ENCODE measurements at places on chromosomes 13 and 19.

- no peak for DNase-seq
Observed at GRCh38 chr19:17488593-17489391, 18.5 kb downstream of the SLC27A1 start.

GRCh38 chr19:3140667-3141038, 4.8 kb downstream of the GNA15 start:
- no peak for DNase-seq

DNA sequence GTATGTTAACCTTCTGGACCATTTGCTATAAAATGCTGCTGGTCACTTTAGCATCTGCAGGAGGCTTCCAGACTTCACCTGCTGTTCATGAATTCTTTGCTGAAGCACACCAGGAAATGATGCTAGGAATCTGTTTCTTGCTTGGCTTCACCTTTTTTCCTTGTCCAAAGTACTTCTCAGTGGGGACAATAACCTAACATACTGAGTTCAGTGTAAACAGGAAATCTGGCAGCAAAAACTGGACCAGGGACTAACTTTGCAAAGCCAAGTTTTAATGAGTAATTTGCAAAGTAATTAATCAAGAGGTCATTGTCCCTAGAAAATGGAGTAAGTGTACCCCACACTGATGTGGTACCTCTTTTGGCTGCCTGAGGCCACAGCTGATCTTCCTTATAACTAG, 128.4 kb downstream of the RXFP2 start:
- no peak for DNase-seq

GRCh38 chr19:57212109-57212508, 18.7 kb upstream of the AURKC start:
- DNase-seq, result no peak

- DNase-seq, result no peak
Observed at GRCh38 chr13:101736566-101736965, 284.1 kb downstream of the ITGBL1 start.

DNA sequence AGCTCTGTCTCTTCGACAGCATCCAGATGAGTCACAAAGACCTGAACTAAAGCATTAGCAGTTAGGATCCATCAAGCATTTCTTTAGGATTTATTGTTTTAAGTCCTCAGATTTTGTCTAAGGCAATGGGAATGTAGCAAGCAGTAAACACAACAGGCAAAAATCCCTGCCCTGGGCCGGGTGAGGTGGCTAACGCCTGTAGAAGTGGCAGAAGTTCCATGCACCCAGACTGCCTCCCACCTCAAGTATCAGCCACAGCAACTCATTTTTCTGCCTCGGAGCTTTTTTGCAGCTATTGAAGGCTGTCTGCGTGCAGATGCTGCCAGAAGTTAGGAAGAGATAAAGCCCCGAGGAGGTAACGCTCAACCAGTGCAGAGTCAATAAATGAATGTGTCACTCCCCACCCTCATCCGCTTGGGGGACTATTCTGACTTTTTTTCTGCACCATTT, 47.1 kb upstream of the MRI1 start:
- no peak for DNase-seq

GRCh38 chr13:23399347-23399746, 34.2 kb downstream of the SACS start:
- DNase-seq, result no peak

DNA sequence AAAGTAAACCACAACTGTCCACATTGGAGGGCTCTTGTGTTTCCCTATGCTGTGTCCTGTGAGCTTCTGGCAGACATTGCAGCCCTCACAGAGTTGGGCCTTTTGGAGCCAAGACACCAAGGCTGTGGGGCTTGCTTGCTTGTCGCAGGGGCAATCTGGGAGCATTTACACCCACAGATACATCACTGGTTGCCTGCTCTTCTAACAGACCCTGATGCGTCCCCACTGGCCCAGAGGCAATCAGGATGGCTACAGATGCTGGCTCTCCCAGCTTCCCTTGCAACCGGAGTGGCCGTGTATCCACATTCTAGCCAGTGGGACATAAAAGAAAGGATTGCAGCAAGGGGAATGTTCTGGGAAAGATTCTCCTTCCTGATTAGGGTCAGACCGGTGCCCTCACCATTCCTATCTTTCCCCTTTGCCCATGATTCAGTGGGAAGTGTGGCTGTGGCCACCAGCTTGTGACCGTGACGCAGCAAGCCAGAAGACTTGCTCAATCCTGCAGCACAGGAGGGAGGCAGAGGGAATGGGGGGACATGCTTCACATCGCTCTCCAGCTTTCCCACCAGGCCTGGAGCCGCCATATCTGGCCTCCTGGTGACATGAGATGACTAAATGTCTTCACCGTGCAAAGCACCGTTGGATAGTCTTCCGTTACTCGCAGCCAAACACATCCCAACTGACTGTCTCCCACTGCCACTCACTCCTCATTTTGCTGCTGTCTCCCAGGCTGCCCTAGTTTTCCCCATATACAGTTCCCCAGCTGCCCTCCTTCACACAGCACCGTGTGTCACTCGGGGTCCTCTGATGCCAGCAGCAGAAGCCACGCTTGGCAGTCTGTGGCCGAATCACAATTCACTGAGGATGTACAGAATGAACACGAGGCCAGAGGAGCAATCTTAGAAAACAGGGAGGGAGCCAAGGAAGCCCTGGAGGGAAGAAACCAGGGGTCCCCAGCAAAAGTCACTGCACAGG, 151.0 kb downstream of the DPF1 start:
- peak; percentile 17 for DNase-seq

DNA sequence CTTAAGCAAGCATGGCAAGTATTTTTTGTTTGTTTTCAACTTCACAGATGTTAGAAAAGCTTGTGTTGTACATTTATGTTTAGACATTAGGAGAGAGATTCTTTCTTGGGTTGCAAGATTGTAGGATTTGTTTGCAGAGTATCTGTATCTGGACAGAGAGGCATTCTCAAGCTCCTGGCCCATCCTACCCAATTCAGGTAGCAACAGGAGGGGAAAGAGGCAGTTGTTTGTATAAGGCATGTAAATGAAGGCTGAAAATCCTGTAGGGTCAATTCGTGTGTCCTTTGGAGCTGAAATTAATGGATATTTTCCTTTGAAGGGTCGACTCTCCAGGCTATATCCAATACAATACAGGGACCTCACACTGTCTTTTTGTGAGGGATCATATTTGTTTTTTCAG, 147.3 kb downstream of the KCNRG start:
- no peak for DNase-seq

GRCh38 chr13:97239943-97240787, 18.0 kb downstream of the MBNL2 start:
- no peak for DNase-seq

GRCh38 chr19:4144666-4145249, 8.7 kb upstream of the CREB3L3 start:
- DNase-seq, result no peak

GRCh38 chr19:33310606-33311325, 8.4 kb upstream of the CEBPA start:
- no peak for DNase-seq

- DNase-seq, result no peak
Observed at GRCh38 chr13:98176777-98177608, at the start of gene RNF113B. Gene RNF113B, minus strand, starts transcription at chr13:98177269. Its CDS starts 33 bp downstream, at chr13:98177236.

- no peak for DNase-seq
Observed at GRCh38 chr19:55273978-55274707, 5.8 kb downstream of the HSPBP1 start.

DNA sequence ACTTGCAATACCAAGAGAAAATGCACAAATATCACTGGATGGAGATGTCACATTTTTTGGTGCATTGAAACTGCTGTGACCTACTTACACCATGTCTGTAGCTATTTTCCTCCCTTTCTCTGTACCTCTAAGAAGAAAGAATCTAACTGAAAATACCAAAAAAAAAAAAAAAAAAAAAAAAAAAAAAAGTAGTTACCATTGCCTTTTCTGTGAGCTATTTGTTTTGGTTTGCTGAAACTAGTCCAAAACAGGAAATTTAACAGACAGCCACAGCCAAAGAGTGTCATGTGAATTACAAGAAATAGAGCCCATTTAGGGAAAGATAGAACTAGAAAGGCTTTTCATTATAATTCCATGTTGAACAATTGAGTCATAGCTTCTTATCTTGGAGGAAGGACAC, 37.3 kb downstream of the TNFSF13B start:
- no peak for DNase-seq

DNA sequence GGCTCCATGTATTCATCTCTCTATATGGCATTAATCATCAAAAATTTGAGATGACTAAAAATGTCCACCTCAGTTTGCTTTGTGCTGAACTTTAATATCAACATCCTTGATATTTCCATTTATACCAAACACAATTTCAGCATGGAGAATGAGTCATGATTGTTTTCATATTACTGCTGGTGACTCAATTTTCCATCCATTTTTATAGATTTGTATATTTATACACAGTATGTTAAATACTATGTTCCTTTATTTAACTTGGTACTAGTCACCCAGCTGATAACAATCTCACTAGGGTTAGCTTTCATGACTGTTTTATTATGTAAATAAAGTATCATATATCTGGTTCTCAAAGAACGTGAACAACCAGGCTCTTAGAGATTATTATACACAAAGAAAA, 1255.1 kb downstream of the SLITRK1 start:
- peak; percentile 51 for DNase-seq

- peak; percentile 66 for DNase-seq
Observed at GRCh38 chr13:95834134-95834765, 157.3 kb downstream of the DNAJC3 start.

GRCh38 chr13:78881054-78881453, 222.1 kb upstream of the OBI1 start:
- DNase-seq, result no peak

DNA sequence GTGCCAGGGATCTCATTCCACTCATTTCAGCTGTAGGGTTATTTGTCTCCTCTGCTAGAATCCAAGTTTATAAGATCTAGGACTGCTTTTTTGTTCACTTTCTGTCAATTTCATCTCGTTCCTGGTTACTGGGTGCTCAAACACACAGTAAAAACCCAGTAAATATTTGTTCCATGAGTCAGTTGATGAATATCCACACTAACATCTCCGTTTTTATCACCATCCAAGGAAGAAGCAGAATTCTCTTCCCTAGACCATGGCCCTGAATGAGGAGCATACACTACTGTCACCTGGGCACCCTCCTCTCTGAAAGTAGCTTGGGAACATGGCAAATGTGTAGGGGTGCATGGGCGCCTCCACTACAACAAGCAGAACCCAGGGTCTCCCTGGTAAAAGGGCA, 390.8 kb downstream of the FOXO1 start:
- DNase-seq, result no peak

- peak; percentile 48 for DNase-seq
Observed at GRCh38 chr13:23608701-23609413, 38.6 kb downstream of the TNFRSF19 start.

GRCh38 chr19:45502111-45502510, 3.9 kb downstream of the PPM1N start:
- DNase-seq, result no peak

DNA sequence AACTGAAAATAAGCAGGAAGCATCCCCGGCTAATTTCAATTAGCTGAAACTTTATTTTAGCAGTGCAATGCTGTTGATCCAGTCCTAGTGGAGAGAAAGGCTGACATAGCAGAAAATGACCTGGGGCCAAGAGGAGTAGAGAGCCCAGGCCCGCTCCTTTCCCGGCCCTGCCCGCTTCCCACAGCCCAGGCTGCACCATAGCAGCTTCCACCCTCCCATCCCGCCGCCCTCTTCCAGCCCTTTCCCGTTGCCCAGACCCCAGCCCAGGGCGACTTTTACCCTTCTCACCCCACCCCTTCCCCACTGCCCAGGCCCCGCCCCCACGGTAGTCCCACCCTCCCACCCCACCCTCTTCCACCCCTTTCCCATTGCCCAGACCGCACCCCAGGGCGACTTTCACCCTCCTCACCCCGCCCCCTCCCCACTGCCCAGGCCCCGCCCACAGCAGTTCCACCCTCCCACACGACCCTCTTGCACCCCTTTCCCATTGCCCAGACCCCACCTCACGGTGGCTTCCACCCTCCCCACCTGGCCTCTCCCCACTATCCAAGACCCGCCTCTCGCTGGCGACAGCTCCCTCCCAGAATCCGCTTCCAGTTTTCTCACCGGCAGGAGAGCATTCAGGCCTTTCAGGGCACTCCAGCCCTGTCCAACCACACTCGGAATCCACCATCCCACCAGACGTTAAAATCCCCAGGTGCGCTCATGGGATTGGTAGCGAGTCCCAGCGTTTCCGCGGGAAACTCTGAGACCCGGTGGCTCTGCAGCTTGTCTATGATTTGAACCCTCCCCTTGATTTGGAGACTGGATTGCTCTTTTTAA, 8.3 kb downstream of the ZNF160 start:
- no peak for DNase-seq

GRCh38 chr19:23460656-23461055, 65.4 kb upstream of the ZNF91 start:
- no peak for DNase-seq

- no peak for DNase-seq
Observed at GRCh38 chr13:51913421-51914136, 51.8 kb downstream of the CCDC70 start.

DNA sequence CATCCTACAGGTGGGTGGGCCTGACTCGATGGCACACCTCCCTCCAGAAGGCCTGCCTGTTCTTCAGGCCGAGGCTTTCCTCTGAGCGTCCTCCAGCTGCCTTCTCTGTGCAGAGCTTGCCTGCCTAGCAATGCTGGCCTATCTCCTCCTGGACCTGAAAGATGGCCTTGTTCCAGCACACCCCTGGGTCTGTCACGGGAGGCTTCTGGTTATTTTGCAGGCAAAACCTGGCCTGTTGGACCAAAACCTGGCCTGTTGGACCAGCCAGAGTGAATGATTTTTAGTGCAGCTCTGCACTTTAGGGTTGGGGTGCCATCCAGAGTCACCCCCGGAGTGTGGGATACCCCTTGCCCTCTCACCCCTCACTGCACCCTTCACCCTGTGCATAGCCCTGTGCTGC, 128.4 kb downstream of the KATNAL1 start:
- no peak for DNase-seq

GRCh38 chr13:28326056-28326455, 168.9 kb downstream of the FLT1 start:
- no peak for DNase-seq

DNA sequence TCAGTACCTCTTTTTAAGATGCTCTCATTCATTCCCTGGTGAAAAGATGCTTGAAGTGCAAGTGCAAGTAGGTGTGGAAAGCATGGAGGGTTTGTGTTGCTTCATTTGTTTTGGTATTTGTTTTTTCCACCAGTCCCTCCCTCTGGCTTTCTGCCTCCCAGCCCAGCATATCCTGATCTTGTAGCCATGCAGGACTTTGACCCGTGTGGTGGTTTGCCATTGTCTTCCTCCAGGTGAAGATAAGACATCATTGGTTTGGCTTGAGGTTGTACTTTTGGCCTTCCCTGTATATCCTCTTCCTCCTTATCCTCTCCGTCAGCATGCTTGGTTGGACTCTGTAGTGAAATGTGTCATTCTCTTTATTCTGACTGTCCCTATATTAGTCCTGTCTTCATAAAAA, 9.1 kb downstream of the SPINT2 start:
- no peak for DNase-seq

GRCh38 chr19:5652261-5652660, 28.1 kb downstream of the MICOS13 start:
- no peak for DNase-seq

DNA sequence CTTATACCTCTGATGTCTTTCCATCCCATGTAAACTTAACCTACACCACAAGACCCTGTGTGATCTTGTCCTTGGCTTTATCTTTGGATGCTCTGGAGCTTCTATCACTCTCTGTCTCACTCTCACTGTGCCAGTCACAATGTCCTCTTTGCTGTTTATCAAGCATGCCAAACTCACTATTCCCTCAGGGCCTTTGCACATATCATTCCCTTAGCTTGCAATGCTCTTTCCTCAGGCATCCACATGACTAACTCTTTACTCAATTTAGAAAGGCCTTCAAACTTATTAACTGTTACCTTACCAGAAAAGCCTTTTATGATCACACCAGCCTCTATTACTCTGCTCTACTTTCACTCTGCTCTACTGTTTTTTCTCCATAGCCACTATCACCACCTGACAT, 354.1 kb downstream of the RFC3 start:
- no peak for DNase-seq

All from astrocyte of the spinal cord (primary cell).